Osteocyte (in vitro differentiated cells): ENCODE measurements at places on chromosomes 1 and 21.

DNA sequence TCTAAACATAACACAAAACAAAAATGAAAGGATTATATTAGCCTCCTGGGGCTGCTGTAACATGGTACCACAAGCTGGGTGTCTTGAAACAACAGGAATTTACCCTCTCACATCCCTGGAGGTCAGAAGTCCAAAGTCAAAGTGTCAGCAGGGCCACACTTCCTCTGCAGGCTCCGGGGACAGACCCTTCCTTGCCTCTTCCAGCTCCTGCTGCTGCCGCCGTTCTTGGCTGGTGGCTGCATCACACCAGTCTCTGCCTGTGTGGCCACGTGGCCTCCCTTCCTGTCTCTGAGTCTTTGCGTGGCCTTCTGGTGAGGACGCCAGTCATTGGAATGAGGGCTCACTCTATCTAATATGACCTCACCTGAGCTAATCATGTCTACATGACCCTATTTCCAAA lies 8.2 kb downstream of the SLC37A1 start:
- no peak for DNase-seq

DNA sequence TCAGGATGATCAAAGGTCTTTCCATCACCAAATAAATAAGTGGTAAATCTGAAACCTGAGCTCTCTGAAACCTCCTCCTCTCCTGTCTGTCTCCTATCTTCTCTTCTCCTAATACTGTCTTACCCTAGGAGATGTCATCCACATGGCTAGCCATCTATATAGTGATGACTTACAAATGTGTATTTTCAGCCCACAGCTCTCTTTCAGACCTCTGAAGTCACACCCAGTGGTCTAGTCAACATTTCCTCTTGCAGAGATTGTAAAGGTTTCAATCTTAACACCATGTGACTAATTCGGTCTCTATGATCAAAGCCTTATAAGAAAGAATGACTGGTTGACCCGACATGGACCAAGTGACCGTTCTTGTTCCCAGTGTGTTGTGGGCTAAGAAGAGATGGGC lies 63.1 kb upstream of the DPT start:
- no peak for DNase-seq

DNA sequence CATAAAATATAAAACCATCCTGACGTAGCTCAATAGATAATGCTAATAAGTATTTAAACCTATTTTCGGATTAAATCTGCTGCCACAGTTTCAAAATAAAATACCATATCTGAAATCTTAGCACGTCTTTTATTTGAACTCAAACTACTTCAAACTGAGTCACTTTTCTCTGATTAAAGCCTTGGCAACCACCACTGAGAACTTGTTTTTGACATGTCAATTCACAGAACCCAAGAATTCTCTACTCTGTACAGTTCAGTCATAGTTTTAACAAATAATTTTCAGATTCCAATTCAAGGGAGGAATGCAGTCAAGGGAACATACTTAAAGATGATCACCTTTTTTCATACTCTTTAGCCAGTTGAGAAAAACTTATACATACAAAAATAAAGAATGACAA lies 643.2 kb downstream of the KCNT2 start:
- no peak for DNase-seq

GRCh38 chr1:228887960-228888359 lies 152.7 kb downstream of the RHOU start:
- no peak for DNase-seq

- DNase-seq, result no peak
Measured at GRCh38 chr21:31886915-31887314, 14.1 kb downstream of the HUNK start.

GRCh38 chr1:94562519-94563260 lies 21.1 kb upstream of the F3 start:
- no peak for DNase-seq

DNA sequence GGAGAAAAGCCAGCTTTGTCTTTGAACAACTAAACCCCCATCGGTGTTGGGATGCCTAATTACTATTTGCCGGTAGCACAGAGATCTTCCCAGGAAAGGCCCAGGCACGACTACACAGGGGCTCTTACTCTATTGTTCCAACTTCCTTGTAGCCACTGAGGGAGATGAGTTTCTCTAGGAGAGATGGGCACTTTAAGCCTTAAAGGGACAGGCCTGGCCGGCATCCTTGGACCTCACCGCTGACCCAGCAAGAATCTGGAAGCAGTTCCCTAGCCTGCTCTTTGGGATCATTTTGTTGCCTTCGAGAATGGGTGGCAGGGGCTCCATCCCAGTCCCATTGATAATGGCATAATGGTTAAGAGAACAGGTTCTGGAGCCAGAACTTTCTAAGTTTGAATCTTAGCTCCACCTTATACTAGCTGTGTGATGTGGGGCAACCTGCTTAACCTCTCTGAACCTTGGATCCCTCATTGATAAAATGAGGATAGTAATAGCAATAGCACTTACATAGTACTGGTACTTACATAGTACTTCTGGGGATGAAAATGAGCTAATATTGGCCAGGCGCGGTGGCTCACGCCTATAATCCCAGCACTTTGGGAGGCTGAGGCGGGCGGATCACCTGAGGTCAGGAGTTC lies 239.1 kb upstream of the TMEM51 start:
- no peak for DNase-seq

DNA sequence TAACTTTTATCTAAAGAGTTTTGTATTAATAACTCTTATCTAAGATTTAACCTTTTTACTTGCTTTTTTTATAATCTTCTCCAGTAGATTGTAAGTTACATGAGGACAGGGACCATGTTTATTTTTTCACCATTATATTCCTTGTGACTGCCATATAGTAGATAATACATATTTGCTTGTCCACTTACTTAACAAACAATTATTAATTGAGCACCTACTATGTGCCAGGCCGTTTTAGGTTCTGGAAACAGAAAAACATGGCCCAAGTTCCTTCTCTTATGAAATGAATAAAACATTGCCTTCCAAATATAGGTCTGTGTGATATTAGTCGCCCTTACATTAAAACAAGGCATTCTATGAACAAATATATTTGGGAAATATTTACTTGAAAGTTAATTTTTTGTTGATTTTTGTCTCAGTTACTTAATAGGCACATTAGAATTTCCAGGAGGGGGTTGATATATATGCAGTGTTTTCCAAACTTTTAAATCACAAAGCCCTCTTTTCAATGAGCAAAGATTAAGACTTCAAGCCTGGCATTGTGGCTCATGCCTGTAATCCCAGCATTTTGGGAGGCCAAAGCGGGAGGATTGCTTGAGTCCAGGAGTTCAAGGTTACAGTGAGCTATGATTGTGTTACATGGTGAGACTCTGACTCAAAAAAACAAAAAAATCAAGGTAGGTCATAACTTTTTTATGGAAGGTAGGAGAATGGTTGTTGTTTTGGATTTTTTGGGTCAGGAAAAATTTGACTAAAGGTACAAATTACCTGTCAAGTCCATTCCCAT lies 22.7 kb downstream of the CDKN2C start:
- DNase-seq, result no peak

GRCh38 chr1:67909776-67910175 lies 76.5 kb upstream of the GNG12 start:
- DNase-seq, result no peak

DNA sequence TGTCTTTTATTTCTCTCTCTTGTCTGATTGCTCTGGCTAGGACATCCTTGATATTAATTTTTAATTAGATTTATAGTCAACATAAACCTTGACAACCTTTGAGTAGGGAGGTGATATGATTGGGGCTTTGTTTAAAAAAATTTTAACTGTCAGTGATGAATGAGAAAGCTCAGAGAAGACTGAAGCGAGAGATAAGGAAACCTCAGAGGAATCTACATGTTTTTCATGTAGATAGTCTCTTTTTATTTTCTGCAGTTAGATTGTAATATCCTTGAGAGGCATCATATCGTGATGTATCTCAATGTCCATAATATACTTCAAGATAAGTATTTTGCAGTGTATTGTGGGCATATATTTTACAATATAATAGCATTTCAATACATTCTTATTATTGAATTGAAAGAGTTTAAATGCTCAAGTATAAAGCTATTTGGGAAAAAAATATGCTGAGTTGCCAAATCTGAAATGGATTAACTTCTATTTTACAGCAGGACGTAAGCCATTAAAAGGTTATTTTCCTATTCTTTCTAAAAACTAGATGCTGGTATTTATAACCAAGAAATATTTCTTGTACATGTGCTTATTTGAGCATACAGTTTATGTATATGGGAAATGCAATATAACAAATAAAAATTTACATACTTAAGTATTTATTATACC lies 802.4 kb upstream of the ADGRL4 start:
- no peak for DNase-seq

GRCh38 chr1:246906833-246907232 lies 24.9 kb downstream of the AHCTF1 start:
- no peak for DNase-seq

GRCh38 chr1:17120962-17121837 lies 1.9 kb upstream of the PADI2 start:
- no peak for DNase-seq

- no peak for DNase-seq
Measured at GRCh38 chr1:206430031-206430983, 40.0 kb upstream of the IKBKE start.

DNA sequence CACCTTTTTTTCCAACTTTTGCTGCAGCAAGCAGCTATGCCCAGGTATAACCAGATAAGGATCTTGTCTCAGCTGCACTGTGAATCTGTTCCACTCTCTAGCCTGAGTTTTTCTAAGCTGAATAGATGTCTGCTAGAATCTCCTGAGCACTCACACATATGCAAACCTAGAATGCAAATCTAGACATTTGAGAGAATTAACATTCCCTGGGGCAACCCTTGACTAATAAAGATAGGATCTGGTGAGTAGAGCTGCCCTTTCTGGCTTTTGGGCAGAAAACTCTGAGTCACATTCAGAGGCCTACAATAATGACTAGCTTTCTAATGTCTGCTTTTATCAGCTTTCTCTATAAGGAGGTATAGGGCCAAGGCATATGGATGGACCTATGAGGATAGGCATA lies 61.4 kb upstream of the BARHL2 start:
- no peak for DNase-seq

- DNase-seq, result no peak
Measured at GRCh38 chr1:156502391-156502893, 1.9 kb upstream of the MEF2D start.

DNA sequence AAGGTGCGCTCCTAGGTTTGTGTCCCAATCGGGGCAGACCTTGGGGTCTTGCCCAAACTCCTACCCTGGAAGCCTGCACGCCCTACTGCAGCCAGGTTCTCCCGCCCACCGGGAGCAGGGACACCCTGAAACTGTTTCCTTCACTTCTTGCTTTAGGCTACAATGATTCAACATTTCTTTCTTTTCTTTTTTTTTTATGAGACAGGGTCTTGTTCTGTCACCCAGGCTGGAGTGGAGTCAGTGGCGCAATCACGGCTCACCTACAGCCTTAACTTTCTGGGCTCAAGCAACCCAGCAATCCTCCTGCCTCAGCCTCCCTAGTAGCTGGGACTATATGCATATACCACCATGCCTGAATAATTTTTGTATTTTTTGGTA lies 75.8 kb downstream of the ITPKB start:
- DNase-seq, result no peak

DNA sequence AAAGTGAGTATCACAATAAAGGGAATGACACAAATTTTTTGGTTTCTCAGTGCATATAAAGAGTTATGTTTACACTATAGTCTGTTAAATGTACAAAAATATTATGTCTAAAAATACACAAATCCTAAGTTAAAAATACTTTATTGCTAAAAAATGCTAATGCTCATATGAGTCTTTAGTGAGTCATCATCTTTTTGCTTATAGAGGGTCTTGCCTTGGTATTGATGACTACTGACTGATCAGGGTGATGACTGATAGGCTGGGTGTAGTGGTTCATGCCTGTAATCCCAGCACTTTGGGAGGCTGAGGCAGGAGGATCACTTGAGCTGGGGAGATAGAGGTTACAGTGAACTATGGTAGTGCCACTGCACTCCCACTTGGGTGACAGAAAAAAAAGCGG lies 12.9 kb upstream of the NUF2 start:
- DNase-seq, result no peak

DNA sequence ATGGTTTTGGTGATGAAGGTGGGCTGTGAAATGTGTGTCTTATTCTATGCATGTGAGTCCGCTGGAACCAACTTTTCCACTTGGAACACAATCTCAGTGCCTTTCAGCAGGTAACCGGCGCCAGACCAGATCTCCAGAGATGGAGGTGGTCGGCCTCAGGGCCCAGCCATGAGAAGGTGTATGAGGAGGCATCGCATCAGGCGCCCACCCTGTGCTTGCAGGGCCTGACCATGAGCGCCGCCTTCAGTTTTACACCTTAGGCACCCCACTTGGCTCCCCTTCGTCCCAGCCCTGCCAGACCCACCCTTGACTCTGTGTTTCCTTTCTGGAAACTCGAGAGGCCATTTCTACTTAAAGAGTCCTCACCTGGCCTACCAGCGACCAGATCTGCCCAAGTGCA lies 48.6 kb upstream of the ATF3 start:
- no peak for DNase-seq

GRCh38 chr1:2914702-2915101 lies 106.6 kb upstream of the ACTRT2 start:
- DNase-seq, result no peak

GRCh38 chr1:4959216-4959615 lies 304.8 kb downstream of the AJAP1 start:
- no peak for DNase-seq

- peak; percentile 70 for DNase-seq
Measured at GRCh38 chr1:212410231-212410820, 4.4 kb downstream of the PACC1 start.

- no peak for DNase-seq
Measured at GRCh38 chr1:241024834-241025233, 332.2 kb downstream of the RGS7 start.

- DNase-seq, result no peak
Measured at GRCh38 chr21:38824124-38824822, 18.5 kb downstream of the ETS2 start.

DNA sequence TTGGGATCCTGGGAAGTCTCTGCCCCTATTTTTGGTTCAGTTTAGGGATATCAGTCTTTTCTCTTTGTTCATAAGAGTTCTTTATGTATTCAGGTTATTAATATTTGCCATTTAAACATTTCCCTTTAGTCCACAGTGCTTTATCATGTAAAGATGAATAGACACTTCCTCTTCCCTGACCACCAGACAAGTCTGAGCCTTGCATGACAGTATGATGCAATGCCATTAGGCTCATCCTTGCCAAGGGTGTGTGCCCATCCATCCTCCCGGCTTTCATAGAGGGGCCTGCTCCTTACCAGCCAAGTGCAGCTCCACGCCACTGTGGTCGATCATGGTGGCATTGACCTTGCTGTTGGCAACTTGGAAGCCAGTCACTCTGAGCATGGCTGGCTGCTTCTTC lies 52.1 kb downstream of the ZSCAN20 start:
- no peak for DNase-seq
